ENCODE measurements at places on chromosomes 5 and 9. TPM values are rescaled to one million over a fixed set of nuclear protein-coding genes. Genes with fewer than 3 reads are reported as not detected.

CDKN2B-AS1 gene
- 4.6 TPM for total RNA-seq

WNT8A gene
- not detected for total RNA-seq

ADAMTS19 gene
- not detected for total RNA-seq

IFNA2 gene
- not detected for total RNA-seq
